ENCODE measurements at places on chromosomes 3 and 15.

DNA sequence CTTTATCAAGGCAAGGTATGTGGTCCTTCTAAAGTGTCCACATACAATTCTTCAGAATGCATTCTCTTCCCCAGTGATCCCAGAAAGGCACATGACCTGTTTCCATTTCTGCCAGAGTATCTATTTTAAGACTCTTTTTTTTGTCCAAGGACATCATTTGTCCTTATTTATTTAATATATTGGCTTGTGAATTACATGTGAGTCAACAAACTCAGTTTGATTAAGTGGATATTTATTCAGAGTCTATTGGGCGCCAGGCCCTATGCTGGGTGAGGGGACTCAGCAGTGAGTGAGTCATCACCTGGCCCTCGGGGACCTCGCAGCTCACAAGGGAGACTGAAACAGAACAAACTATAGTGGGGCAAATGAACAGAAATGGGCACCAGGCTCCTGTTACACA is 136.8 kb downstream of the SNRK start:
- no peak for DNase-seq

GRCh38 chr3:5047764-5048419 is 68.7 kb downstream of the BHLHE40 start:
- DNase-seq: no peak

- DNase-seq: no peak
Observed at GRCh38 chr15:56045068-56045748, 51.8 kb upstream of the NEDD4 start.

DNA sequence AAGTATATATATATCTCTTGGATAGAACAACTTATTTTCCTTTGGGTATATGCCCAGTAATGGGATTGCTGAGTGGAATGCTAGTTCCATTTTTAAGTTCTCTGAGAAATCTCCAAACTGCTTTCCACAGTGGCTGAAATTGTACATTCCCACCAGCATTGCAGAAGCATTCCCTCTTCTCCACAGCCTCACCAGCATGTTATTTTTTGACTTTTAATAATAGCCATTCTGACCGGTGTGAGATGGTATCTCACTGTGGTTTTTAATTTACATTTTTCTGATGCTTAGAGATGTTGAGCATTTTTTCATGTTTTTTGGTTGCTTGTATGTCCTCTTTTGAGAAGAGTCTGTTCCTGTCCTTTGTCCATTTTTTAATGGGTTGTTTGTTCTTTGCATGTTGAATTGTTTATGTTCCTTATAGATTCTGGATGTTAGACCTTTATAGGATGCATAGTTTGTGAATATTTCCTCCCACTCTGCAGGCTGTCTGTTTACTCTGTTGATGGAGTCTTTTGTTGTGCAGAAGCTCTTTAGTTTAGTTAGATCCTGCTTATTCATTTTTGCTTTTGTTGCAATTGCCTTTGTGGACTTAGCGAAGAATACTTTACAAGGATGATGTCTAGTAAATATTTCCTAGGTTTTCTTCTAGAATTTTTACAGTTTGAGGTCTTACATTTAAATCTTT is 82.7 kb upstream of the NR2F2 start:
- no peak for DNase-seq

DNA sequence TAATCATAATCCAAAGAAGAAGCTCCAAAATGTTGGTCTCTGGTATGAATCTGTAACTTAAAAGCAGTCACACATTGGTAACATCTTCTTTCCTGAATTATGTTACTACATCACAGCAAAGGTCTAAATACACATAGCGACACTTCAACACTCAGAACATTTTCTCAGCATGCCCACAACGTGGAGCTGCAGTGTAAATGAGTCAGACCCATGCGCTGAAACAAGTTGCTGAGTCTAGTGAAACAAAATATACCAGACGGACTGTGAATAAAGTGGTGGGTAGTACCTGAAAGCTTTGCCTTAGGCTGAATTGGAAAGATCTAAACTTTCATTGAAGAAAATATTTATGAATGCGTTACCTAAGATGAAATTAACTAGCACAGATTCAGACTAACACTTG is 33.2 kb upstream of the GOLGA8B start:
- peak; percentile 45 for DNase-seq

GRCh38 chr3:81726735-81727134 is 34.7 kb downstream of the GBE1 start:
- DNase-seq: no peak

DNA sequence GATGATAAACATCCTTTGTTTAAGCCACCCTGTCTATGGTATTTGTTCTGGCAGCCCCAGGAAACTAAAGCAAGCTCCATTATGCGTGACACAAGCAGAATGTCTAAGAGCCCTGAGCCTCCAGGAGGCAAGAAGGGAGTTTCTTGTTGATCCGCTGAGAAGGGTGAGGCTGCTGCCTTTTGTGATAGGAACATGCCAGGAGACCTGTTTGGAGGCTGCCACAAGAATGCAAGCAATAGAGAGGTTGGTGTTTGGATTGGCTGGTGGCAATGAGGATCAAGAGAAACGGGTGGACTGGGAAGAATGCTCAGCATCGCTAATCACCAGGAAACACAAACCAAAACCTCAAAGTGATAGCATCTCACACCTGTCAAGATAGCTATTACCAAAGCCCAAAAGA is 104.8 kb downstream of the ASB7 start:
- DNase-seq: no peak

DNA sequence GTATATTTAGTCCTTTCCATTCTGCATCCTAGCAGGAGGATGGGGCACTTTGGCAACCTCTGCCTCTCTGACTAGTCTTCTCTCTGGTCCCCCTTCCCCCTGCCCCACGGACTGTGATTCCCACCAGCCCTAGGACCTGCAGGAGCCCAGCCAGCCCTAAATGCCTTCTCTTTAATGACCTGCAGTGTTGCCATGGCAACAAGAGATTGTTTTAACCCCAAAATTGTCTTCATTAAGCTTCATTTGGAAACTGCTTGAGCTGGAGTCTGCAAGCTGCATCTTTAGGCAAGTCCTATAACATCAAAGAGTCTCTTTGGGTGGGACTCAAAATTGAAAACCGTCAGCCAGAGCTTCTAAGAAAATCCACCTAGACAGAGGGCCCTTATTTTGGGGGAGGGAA is 59.7 kb upstream of the ANKRD34C start:
- DNase-seq: no peak

DNA sequence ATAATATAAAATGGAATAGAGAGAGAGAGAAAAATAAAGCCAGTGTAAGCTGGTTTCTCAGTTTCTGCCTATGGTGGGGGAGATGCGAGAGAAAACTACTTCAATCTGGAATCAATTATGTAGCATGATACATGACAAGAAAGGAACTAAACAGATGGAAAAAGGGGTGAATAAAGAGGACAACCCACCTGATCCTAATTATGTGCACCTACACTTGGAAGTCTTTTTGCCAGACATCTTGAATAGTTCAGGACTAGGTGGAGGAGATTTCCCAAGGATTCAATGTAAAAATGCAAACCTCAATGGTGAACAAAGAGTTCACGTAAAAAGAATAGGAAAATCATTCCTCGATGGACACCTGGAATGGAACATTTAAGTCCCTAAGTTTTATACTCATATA is 524.4 kb upstream of the RGMA start:
- no peak for DNase-seq

GRCh38 chr3:55692295-55692956 is 205.3 kb upstream of the WNT5A start:
- no peak for DNase-seq

DNA sequence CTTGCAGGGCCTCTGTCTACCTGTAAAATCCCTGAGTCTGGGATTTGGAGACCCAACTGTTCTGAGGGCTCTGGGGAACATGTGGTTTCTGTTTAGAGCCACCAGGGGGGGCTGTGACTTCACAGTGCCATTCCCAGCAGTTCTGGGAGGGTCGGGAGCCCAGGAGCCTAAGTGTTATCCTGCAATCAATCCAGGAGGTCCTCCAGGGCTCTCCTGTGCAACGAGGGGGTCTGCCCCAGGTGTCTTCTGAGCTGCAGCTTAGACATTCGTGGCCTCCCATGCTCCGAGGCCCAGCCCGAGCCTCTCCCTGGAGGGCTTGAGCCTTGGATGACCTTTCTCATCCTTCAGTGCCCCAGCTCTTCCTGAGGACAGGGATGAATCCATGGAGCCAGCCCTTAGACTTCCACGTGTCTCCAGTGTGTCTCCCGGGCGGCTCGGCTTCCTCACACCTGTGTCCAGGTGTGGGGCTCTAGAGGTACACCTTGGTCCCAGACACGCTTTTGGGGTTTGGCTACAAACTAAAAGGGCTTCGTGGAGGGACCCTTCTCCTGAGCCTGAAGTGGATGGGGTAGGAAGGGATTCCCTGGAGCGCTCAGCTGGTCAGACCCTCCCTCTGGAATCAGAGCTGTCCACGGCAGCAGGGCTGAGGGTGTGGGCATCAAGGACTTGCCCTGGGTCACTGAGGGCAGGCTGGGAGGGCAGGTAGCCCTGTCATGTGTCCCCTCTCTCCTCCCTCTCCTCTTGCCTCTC is 20.3 kb upstream of the ABTB1 start:
- peak; percentile 62 for DNase-seq

- no peak for DNase-seq
Observed at GRCh38 chr3:54356261-54357045, 234.1 kb downstream of the CACNA2D3 start.

DNA sequence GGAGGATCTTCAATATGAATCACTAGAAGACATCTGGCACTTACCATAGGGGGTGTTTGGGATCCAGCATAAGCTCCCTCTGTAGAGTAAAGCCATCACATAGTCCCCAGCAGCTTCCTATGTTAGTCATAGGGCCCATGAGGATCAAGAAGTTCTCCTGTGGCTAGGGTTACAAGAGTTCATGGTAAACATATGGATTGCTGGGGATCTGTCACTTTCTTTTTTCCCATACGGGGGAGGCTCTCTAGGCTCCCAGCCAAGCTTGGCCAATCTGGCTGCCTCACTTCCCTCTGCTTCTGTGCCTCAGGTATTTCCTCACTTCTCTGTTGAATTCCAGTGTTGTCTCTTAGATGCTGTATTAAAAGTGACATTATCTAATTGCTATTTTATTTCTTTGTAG is 597.9 kb downstream of the PDCD6IP start:
- DNase-seq: no peak

GRCh38 chr15:76127880-76128279 is 68.1 kb downstream of the TMEM266 start:
- DNase-seq: no peak

DNA sequence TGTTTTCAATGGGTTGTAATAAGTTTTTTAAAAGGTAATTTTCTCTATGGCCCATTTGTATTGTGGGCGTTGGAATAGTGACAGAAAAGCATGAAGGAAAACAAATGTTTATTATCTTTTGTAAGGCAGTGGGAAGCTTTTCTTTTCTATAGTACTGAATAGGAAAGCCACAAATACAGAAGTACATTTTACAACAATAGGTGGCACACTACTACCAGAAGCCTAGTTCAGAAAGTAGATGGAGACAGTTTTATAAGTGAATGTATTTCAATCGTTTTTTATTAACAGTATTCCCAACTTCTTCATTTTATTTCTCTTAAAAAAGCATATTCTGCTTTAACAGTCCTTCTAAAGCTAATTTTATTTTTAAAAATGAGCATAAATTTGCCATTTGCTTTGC is 296.7 kb downstream of the PTPRG start:
- peak; percentile 53 for DNase-seq

GRCh38 chr3:10833855-10834414 is 17.9 kb downstream of the SLC6A11 start:
- no peak for DNase-seq

DNA sequence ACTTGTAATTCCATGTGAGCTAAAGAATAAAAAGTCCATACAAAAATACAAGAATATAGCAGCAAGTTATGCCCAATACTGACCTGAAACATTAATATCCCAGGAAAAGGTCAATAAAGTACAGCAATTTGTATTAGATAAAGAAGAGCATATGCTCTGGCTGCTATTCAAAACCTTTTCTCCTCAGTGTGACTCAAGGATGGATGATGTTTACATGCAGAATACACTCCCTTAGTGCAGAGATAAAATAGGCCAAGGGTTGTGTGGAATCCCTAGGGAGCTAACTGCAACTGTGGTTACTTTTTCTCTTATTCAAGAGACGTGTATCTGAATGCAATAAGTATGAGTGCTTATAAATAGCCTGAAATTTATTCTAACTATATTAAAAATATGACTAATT is 78.7 kb downstream of the SLC9A9 start:
- peak; percentile 70 for DNase-seq

GRCh38 chr3:64138046-64138445 is 87.2 kb downstream of the PRICKLE2 start:
- no peak for DNase-seq

GRCh38 chr3:163935411-163935810 is 1142.9 kb downstream of the SI start:
- no peak for DNase-seq

- no peak for DNase-seq
Observed at GRCh38 chr15:70742928-70743327, 20.4 kb downstream of the UACA start.

DNA sequence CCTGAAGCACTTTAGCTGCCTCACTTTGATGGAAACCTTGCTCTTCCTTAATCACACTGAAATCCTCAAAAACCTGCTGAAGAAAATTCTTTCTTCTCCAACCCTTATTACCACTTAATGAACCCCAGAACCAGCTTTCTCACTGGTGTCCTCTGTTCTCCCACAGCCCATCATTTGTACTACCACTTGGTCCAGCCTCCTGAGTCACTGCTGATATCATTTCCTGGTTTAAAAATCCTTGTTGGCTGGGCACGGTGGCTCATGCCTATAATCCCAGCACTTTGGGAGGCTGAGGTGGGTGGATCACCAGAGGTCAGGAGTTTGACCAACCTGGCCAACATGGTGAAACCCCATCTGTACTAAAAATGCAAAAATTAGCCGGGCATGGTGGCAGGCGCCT is 418.6 kb upstream of the KCNMB2 start:
- no peak for DNase-seq

DNA sequence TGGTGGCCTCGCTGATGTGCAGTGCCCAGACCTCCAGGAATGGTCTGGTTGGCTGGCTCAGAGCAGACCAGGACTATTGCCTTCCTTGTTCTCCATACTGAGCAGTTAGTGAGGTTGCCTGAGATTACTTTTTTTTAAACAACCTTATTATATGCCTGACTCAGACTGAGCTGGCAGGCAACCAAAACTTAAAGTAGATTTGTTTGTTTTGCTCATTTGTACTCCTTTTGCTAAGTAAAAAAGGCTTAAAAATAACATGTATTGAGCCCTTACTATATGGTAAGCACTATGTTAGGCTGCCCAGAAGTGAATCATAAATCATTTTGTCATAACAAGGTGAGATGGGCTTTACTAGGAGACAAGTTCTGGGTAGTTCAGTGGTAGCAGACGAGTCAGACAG is 92.4 kb downstream of the GHSR start:
- peak; percentile 77 for DNase-seq

- no peak for DNase-seq
Observed at GRCh38 chr3:15820911-15821310, 23.1 kb upstream of the ANKRD28 start.

GRCh38 chr15:20642054-20642767 is 100.6 kb upstream of the GOLGA6L6 start:
- DNase-seq: no peak

DNA sequence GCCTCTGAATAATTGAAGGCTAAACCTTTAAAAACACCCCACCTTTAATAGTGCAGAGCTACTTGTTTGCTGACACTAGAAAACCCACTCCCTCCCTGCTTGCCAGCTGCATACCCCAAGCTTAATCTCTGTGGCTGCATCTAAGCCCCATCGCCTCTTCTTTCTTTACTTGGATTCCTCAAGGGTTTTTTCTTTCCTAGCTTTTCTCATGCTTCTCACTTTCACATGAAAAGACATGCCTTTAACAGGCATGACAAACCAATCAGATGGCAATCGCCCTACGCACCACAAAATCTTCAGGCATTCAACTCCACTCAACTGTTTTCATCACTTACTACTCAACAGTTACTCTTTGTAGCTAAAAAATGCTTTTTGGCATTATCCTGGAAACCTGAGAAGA is 77.5 kb downstream of the PLD1 start:
- DNase-seq: no peak

Data from umbilical cord (tissue), 2 donors.